ENCODE measurements at places on chromosomes 6 and 20.

- DNase-seq, result no peak
Observed at GRCh38 chr20:62753626-62754025, 42.6 kb upstream of the MRGBP start.

DNA sequence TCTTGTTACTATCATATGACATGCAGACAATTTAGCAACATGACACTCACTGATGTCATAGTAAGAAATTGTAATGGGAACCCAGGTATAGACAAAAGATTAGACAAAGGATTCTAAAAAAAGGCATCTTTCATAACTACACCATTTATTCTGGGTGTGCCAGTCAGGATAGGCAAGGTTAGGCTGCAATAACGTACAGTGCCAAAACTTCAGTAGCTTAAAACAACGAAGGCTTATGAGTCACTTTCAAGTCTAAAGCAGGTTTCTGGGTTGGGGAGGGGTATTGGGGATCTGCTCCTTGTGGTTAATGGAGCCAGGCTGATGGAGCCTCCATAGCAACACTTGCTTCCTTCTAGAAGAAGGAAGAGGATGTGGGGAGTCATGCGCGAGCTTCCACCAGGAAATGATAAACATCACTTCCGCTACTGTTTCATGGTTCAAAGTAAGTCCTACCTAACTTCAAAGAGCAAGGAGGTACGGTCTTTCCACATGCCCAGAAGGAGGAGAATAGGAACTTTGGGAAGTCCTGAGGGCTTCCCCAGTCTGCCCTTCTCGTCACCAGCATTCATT lies 2.0 kb upstream of the GTSF1L start:
- no peak for DNase-seq

DNA sequence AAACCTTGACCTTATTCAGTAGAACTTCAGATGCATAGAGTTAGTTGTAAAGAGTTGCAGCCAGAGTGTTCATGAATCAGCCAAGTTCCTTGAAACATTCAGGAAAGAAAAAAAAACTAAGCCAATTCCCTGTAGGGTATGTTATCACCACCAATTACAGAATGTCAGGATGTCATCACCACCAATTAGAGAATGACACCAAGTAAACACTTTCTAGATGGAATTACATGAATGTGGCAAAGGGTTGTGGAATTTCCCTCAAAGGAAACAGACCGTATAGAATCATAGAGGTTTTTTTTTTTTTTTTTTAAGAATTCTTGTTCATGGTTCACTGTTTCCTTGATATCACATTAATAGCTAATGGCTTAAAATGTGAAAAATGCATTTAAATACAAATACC lies 472.1 kb upstream of the RNF217 start:
- DNase-seq, result no peak

GRCh38 chr6:53712078-53712477 lies 46.5 kb upstream of the KLHL31 start:
- DNase-seq, result no peak

- DNase-seq, result no peak
Observed at GRCh38 chr20:12837646-12838045, 171.1 kb upstream of the SPTLC3 start.

- DNase-seq, result no peak
Observed at GRCh38 chr6:73263570-73263909, 544 bp upstream of the KHDC1 start.

GRCh38 chr6:21749754-21750153 lies 156.2 kb downstream of the SOX4 start:
- no peak for DNase-seq
